ENCODE measurements at places on chromosomes 7 and 10.

DNA sequence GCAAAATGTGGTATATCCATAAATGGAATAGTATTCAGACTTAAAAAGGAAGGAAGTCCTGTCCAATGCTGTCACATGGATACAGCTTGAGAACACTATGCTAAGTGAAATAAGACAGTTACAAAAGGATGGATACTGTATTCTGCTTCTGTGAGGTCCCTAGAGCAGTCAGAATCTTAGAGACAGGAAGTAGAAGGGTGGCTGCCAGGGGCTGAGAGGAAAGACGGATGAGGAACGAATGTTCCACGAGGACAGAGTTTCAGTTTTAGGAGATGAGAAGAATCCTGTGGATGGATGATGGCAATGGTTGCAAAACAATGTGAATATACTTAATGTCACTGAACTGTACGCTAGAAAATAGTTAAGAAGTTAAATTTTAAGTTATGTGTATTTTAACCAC lies 3.8 kb downstream of the PRKCQ start:
- DNase-seq, result no peak

- DNase-seq, result no peak
These were observed 4.4 kb downstream of the BICC1 start for GRCh38 chr10:58517081-58517480.

GRCh38 chr10:37704566-37704965 lies 152.8 kb downstream of the ZNF248 start:
- DNase-seq, result no peak

GRCh38 chr7:121204537-121204936 lies 124.3 kb upstream of the WNT16 start:
- DNase-seq, result no peak

DNA sequence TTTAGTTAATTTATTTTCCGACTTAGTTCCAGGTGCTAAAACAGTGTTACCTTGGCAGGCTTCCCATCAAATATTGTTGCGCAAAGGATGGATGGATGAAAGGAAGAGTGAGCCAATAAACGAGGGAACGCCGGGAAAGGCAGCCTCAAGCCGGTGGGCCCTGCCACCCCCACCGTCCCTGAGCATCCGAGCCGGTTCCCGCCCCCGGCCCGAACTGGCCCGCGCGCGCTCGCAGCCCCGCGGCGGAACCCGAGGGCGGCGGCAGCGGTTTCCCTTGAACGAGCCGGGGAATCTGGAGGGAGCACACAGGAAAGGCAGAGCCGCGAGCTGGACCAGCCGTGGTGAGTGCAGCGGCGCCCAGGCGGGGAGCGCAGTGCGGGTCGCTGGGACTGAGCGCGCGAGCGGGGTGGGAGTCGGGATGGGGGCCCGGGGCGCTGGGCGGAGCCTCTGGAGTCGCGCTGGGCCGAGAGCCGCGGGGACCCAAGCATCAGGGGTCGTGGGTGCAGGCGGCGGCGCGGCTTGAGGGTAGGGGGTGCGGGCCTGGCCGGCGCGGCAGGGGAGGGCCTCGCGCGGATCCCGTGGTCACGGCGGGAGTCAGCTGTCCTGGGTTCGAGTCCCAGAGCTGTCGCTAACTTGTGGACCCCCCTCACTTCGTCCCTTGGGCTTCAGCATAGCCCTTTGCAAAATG lies at the start of gene AGK:
AGK (plus strand) TSS at position 317 of the 688 bp plus-strand sequence. CDS start 4,057 bp downstream, outside the sequence.
- DNase-seq, result peak; percentile 81

DNA sequence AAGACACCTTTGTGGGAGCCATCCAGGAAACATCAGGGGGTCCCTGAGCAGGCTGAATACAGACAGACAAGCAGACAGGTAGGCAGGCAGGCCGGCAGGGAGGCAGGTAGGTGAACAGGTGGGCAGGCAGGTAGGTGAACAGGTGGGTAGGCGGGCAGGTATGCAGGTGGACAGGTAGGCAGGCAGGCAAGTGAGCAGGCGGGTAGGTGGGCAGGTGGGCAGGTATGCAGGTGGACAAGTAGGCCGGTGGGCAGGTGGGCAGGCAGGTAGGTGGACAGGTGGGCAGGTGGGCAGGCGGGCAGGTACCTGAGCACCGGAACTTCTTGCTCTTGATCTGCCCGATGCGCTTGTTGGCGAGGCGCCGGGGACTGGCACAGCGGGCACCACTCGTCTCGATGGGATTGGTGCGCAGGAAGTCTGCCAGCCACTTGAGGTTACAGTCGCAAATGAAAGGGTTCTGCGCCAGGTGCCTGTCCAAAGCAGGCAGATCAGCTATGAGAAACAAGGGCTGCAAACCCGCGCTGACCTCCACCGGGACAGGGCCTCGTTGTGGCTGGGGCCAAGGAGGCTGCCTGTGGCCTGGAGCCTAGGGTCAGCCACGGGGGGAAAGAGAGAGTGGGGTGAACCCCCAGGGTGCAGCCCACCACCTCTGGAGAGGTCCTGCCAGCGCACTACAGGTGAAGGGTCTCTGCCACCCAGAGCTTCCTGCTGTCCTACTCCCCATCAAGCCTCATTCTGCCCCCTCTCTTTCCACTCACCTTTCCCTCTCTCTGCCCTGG lies 136.9 kb downstream of the SLIT1 start:
- no peak for DNase-seq

- DNase-seq, result no peak
These were observed 147.0 kb upstream of the PCGF5 start for GRCh38 chr10:91073286-91073979.

- DNase-seq, result no peak
These were observed 7.4 kb downstream of the LRIT1 start for GRCh38 chr10:84233940-84234339.

GRCh38 chr10:70960783-70961570 lies 72.6 kb upstream of the PCBD1 start:
- no peak for DNase-seq

- DNase-seq, result no peak
These were observed 52.0 kb downstream of the CSGALNACT2 start for GRCh38 chr10:43190289-43190688.

- no peak for DNase-seq
These were observed 1259.7 kb downstream of the TYW1 start for GRCh38 chr7:68256295-68256694.

- DNase-seq, result no peak
These were observed 8.0 kb downstream of the XRCC2 start for GRCh38 chr7:152667958-152668357.

DNA sequence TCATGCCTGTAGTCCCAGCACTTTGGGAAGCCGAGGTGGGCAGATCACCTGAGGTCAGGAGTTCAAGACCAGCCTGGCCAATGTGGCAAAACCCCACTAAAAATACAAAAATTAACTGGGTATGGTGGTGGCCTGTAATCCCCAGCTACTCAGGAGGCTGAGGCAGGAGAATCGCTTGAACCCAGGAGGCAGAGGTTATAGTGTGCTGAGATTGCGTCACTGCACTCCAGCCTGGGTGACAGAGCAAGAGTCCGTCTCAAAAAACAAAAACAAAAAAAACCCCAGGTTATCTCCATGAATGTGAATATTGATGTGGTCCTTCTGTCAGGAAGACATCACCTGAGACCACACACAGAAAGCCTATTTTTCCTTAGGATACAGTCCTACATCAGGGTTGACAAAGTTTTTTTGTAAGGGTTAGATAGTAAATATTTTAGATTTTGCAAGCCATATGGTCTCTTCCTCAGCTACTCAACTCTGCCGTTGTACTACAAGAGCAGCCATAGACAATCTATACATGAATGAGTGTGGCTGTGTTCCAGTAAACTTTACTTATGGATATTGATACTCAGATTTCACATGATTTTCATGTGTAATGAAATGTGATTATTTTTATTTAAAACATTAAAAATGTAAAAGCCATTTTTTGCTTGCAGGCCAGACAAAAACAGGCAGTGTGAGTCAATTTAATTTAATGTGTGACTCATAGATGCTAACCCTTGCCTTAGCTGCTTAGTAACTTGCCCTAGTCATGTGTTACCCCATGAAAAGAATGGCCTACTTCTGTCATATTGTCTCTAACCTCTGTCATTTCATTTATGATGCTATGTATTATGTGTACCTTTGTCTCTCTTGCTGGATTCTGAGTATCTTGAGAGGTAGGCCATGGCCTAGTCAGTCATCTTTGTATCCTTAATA lies 78.1 kb downstream of the TPST1 start:
- DNase-seq, result no peak

DNA sequence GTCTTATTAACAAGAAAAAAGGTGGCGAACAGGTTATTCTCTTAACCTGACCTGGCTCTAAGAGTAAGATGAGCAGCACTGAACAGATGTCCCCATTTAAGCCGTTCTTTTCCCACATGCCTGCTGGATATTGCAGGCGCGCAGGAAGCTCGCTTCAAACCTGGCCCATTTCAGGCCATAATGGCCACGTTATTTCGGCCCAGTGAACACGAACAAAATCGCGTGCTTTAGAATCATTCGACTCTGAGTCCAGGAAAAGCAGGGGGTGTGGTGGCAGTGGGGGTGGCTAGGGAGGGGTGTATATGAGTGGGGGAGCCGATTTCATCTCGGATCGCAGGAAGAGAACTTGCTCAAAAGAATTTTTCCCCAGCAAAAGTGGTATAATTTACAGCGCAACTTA lies 6.6 kb upstream of the SP8 start:
- no peak for DNase-seq

- no peak for DNase-seq
These were observed 239.8 kb downstream of the TCERG1L start for GRCh38 chr10:131071721-131072120.

- no peak for DNase-seq
These were observed 14.4 kb downstream of the MYO1G start for GRCh38 chr7:44964384-44964830.

GRCh38 chr10:69861251-69862240 lies 59.8 kb downstream of the COL13A1 start:
- DNase-seq, result no peak

- no peak for DNase-seq
These were observed 63.6 kb upstream of the TRIM24 start for GRCh38 chr7:138396251-138397070.

GRCh38 chr10:88705958-88706357 lies at the start of gene LIPK:
Gene LIPK (plus strand): TSS chr10:88706249. CDS start chr10:88724544, 18,295 bp downstream.
- DNase-seq, result no peak

DNA sequence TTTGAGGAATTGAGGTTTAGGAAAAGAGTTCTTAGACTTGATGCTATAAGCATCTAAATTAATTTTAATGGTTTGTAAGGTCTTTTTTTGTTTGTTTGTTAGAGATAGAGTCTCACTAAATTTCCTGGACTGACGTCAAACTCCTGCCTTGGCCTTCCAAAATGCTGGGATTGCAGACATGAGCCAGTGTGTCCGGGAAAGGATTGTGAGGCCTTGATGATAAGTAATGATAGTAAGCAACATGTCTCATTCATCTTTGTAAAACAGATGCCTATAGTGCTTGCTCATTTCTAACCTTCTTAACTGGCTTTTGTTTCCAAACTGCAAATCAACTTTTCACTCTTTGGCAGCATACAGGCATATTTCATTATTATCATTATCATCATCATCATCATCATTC lies 176.0 kb upstream of the KCND2 start:
- no peak for DNase-seq

DNA sequence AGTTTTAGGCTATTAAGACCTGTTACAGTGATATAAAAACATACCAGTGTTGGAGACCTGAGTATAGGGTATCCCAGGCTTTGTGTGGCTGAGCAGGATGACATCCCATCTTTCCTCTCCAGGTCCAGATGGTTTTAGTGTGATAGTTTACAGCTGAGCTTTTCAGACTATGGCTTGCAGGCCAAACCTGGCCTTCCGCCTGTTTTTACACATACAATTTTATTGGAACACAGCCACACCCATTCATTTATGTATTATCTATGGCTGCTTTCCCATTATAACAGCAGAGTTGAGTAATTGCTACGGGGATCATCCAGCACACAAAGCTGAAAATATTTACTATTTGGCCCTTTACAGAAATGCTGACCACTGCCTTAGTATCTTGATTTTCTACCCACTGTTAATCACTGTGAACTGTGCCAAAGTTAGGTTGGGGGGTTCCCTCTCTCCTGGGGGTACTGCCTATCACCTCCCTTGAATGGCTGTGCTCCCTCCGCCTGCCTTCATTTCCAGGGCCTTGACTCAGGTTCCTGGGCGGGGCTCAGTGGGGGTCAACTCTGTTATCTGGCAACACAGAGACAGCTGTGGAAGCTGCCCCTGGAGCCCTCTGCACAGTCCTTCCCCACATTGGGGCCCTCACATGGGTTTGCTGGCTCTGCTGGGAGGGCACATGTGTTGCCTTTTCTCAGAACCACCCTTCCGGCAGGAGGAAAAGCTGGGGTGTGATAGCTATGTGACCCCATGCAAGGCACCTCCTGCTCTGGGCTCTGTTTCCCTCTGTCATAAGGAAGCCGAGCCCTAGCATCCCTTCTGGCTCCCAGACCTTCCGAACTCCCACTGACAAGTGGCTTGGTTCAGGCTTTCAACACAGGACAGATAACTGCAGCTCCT lies 40.3 kb upstream of the SH2D4B start:
- DNase-seq, result no peak

GRCh38 chr7:35356495-35356894 lies 102.6 kb upstream of the TBX20 start:
- no peak for DNase-seq

GRCh38 chr7:29377718-29378117 lies 183.1 kb downstream of the CHN2 start:
- DNase-seq, result no peak

DNA sequence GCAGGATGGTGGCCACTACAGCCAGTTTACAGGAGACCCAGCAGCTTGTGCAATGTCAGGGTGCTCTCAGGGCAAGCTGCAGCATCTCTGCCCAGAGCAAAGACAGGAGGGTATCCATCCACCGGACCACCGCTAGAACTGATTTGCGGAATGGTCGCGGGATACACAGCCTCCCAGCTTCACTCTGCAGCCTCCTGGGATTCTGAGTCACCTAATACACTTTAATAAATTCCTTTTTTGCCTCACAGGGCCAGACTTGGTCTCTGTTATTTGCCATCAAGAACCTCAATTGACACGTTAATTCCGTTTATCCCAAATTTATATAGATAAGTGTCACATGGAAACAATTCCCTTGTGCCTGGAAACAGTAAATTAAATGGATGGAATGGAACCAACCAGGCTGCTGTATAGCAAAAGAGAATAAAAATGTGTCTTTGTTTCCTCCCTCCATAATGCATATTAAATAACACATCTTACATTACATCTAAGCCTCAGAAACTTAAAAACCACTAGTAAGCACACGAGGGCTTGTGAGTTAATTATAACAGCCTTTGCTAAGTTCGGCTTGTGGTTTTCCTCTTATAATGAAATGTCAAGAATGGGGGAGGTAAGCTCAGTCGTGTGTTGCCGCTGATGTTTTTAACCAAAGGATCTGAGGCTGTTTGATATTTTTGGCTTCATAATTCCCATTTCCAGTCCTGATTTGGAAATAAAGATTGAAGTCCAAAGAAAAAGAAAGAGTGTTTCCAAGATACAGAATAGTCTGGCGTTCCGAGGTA lies 52.1 kb downstream of the ADRB1 start:
- DNase-seq, result peak; percentile 24

DNA sequence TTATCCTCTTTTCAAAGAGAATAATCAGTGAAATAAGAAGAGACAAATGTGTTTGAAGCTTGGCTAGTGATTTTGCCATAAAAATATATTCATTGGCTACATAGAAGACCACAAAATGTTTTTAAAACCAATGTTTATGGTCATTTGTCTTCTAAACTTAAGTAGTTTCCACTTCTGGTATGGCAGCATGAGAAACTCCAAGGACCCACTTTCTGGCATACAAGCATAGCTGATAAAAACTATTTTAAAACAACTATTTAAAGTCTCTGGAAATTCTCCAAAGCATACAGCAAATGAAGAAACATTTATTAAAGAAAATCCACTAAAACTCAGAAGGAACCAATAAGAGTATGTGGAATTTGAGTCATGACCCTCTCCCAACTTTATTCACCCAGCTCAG lies 89.2 kb upstream of the TOMM7 start:
- DNase-seq, result no peak

All from CD4-positive, alpha-beta T cell treated with Interleukin-21 for 1 hour (primary cell).